Left hindlimb (tissue), 1 donor: ENCODE measurements at places on chromosomes 3 and 15.

- DNase-seq: no peak
These were observed 1.3 kb downstream of the EIF2AK4 start for GRCh38 chr15:39935241-39935640.

- no peak for DNase-seq
These were observed 30.6 kb upstream of the LPP start for GRCh38 chr3:188123170-188123905.

- DNase-seq: no peak
These were observed 25.6 kb downstream of the MITF start for GRCh38 chr3:69764861-69765260.

- DNase-seq: peak; percentile 67
These were observed 1.4 kb downstream of the MBNL1 start for GRCh38 chr3:152269831-152270734.

- DNase-seq: peak; percentile 69
These were observed at the start of gene FBLN2 for GRCh38 chr3:13548696-13549622. Gene FBLN2 (plus strand): TSS chr3:13549125. CDS start chr3:13570356, 21,231 bp downstream.

GRCh38 chr15:69296606-69297005, 2.1 kb upstream of the PAQR5 start:
- DNase-seq: no peak

DNA sequence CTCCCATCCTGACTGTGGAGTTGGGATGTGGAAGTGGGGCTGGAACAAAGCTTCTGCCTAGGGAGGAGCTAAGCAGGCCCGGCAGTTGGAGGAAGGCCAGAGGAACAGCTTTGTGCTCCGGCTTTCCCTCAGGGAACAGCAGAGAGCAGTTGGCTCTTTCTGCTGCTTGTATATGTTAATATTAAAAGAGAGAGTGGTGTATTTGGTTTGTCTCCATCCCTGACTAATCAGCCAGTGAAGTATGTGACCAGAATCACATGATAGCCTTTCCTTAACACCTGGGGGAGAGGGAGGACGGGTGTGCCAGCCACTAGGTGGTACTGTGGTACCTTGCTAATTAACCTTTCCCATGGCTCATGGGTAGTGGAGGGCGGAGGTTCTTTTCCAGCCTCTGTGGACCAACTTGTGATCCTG, 10.0 kb downstream of the EIF2B5 start:
- DNase-seq: peak; percentile 62

- DNase-seq: no peak
These were observed 286.3 kb downstream of the FAM43A start for GRCh38 chr3:194971965-194972364.

- DNase-seq: peak; percentile 40
These were observed 157.3 kb upstream of the CGNL1 start for GRCh38 chr15:57218826-57219576.

GRCh38 chr3:157913741-157914150, 192.5 kb downstream of the SHOX2 start:
- DNase-seq: no peak

GRCh38 chr3:111585217-111585616, 9.9 kb downstream of the ZBED2 start:
- DNase-seq: no peak

GRCh38 chr3:127849368-127849767, 27.1 kb upstream of the MGLL start:
- no peak for DNase-seq

- DNase-seq: peak; percentile 54
These were observed 434.5 kb upstream of the RGMA start for GRCh38 chr15:93523481-93523880.

GRCh38 chr3:162945626-162946025, 1449.0 kb downstream of the OTOL1 start:
- no peak for DNase-seq

DNA sequence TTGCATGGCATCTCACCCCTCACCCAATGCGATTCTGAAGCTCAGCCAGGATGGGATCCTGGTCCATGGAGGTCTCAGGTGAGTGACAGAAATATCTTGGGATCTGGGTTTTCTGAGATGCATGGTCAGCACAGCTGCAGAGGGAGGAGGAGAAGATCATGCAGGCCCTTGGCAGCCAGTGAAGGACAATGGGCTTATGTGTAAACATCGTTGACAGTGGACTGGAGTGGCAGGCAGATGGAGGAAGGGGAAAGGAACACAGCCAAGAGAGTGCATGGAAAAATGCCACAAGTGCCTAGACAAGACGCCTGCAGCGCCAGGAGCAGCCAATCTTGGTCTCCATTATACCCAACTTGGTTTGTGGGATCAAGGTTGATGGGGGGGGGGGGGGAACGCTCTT, 347.9 kb downstream of the MCTP2 start:
- DNase-seq: no peak

DNA sequence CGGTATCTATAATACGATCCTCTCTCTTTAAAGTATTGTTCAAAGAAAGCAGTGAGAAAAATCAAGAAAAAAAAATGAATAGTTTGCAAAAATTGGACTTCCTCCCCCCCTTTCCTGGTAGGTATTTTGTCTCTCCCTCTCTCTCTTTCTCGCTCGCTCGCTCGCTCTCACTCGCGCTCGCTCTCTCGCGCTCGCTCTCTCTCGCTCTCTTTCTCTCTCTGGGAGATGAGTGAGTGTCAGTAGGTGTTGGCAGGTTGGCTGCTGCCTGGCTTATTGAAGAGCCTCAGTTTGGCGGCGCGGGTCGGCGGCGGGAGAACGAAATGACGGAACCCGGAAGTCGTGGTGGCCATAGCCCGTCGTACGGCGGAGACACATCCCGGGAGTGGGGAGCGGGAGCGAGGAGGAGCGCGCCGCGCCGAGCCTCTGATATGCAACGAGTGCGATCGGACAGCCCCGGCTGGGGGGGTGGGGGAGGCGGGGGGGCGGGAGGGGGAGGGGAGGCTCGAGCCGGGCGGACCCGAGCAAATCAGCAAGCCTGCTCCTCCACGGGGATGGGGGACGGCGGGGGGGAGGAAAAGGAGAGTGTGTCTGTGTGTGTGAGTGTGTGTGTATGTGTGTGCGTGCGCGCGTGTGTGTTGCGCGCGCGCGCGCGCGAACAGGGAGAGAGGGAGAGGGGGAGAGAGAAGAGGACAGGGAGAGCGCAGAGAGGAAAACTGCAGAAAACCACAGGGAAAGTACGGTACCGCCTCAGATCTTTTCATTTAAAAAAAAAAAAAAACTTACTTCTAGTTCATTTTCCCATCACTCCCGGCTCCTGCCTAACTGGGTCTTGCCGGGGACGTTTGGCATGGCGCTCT, at the start of gene MEIS2:
Gene MEIS2, minus strand, starts transcription at position 441 of the 857 bp plus-strand sequence. CDS start 1,083 bp downstream, outside the sequence.
- DNase-seq: peak; percentile 95

DNA sequence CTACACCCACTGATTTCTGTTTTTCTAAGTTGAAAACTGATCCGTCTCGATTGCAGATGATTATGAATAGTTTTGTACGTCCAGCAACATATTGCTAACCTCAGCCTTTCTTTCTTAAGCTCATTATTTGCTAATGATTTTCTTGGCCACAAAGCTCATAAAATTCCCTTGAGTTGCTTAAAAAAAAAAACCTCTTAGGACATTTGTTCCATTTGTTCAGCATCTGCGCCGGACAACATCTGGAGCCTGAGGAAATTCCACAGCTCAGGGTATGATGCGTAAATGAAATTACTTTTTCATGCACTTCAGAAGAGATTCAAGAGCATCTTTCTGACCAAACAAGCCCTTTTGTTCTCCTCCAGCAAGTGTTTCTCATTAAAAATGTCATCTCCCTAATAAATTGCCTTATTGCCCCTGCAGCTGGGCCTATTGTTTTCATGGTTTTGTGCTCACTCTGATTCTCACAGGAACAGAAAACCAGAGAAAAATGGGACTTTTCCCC, 249.1 kb upstream of the MCTP2 start:
- peak; percentile 61 for DNase-seq

DNA sequence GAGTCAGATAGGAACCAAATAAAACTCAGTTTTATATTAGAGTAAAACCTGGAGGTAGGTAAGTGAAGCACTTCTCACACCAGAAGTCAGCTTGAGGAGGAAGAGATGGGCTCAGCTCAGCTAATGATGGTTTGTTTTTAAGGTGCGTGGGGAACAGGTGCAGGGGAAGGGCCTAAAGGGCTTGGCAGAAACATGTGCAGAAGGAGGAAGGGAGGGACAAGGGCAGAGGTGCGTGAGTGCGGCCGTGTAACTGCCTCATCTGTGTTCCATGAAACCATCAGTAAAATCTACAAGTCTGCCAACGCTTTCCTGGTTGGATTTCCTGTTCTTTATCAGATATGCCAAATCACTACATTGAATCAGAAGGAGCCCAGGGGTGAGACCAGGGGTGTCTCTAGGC, 19.9 kb downstream of the FYCO1 start:
- no peak for DNase-seq

DNA sequence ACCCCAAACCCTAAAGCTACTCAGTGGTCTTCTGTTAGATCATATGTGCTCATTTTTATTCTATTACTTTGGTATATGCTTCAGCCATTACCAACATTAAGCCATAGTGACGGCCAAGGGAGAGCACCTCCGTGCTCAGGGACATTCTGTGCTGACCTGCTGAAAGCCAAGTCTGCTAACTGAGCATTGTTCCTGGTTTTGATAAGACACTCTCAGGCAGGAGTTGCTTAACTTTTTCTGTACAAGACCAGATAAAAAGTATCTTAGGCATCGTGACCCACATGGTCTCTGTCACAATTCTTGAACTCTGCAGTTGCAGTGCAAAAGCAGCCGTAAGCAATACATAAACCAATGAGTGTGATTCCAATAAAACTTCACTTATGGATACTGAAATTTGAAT, 100.6 kb downstream of the KLHL25 start:
- no peak for DNase-seq

- DNase-seq: no peak
These were observed 112.6 kb downstream of the GABRB3 start for GRCh38 chr15:26660241-26660640.

DNA sequence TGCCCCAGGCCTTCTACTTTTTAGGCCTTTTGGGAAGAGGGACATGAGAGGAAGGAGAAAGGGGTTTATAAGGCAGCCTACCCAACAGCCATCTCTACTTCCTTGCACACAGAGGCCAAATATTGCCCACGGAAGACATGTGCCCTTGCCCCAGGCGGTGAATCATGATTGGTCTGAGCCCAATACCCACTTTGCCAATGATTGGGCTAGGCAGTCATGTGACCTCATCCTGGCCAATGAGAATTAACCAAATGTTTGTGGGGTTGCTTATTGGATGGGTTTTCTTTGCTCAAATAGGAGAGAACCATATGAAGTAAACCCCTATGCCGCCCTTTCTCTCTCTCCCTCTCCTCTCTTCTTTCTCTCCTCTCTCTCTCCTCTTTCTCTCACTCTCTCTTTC, 42.2 kb upstream of the ATP1B3 start:
- DNase-seq: no peak

GRCh38 chr15:44501768-44502366, 35.1 kb upstream of the EIF3J start:
- no peak for DNase-seq

GRCh38 chr15:31083370-31083780, 18.1 kb downstream of the TRPM1 start:
- peak; percentile 63 for DNase-seq

DNA sequence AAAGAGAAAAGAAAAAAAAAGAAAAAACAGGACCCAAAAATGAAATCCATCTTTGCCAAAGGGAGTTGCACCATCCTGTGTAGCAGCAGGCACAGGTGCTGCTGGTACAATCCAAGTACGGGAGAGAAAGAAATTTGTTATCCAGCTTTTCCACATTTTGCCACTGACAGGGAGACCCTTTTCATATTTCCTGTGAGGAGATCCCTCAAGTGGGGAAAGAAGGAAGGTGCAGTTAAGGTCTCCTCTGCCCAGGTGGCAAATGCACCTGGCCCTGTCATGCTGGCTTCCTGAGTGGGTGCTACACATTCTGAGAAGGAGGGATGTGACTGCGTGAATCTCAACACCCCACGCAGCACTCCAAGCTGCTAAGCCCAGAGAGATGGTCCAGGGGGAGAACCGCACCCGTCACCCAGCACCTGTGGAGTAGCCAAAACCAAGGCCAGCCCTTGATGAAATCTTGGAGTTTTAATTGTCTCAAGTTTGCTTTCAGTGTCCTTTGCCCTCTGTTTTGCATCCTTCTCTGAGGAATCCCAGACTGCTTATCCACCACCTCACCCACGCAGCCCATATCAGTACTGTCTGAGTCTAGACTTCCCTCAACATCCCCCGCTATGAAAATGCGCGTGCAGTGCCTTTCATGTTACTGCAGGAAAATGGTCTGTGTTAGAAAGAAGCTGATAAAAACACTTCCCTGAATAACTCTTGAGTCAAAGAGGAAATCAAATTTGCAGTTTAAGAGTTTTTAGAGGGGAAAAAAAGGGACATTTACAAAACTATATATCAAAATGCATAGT, 141.9 kb upstream of the THBS1 start:
- DNase-seq: no peak

DNA sequence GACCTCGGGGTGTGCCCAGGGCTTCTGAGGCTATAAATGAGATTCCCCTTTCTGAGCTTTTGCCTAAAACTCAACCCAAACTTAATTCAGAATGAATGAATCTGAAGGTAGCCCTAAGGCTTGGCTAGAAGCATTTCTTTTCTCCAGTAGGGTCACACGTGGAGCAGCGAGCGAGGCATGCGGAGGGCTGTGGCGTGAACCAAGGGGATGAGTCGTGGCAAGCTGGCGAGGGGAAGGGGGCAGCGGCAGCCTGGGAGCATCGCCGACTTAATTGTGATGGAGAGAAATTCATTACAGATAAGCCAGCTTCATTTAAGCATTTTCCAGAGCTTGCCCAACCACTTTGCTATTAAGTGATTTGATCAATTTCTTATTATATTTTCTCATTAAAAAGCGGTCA, 79.9 kb downstream of the CHSY1 start:
- no peak for DNase-seq

DNA sequence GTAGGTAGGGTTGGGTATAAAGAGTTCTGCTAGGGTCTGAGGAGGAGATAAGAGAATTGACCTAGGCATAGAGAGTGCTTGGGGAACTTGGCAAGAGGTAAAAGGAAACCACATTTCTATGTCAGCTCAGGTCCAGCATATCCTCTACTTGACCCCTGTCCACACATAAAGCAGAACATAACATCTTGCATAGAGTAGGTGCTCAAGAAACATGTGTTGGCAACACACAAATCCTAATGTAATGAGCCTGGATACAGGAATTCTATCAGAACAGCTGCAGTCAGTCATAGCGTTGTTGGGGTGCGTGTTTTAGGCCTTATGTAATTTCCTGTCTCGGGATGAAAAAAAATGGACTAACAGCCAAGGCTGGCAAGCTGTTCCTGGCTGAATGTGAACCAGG, 35.0 kb upstream of the PLCL2 start:
- DNase-seq: no peak

GRCh38 chr3:58341376-58341775, 8.7 kb downstream of the PXK start:
- DNase-seq: no peak

DNA sequence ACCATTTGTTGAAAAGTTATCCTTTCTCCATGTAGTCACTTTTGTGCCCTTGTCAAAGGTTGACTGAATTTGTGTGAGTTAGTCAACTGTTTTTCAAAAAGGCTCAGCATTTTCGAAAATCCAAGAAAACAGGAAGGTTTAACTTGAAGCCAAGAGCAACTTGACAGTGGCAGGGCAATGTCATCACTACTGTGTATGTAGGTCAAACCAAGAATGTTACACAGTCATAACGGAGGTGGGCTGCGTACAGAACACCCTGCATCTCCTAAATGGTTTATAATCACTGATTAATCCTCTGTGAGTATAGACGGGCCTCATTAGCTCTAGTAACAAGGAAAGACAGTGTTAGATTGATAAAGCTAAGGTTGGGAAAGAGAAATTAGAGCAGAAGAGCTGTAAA, 1064.9 kb downstream of the FHIT start:
- no peak for DNase-seq

GRCh38 chr15:66875588-66876420, 173.8 kb downstream of the SMAD6 start:
- DNase-seq: no peak

GRCh38 chr3:195873281-195873887, 35.0 kb downstream of the TNK2 start:
- DNase-seq: no peak
